ENCODE measurements at places on chromosomes 11 and 22.

DNA sequence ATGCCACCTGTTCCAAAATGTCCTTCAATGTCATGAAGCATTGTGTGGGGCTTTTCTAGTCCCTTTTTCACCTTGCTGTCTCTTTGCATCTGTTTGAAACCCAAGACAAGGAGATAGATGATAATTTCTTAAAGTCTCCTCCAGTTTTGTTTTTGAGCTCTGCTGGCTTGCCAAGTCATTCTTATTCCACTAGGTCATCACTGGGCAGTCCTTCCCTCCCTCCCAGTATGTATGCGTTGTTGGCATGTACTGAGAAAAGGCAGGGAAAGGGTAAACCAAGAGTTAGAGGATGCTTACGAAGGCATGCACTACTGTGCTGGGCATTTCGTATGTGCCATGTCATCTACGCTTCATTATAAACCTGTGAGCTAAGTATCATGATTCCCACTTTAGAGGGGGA lies 78.6 kb downstream of the PARVA start:
- no peak for DNase-seq

DNA sequence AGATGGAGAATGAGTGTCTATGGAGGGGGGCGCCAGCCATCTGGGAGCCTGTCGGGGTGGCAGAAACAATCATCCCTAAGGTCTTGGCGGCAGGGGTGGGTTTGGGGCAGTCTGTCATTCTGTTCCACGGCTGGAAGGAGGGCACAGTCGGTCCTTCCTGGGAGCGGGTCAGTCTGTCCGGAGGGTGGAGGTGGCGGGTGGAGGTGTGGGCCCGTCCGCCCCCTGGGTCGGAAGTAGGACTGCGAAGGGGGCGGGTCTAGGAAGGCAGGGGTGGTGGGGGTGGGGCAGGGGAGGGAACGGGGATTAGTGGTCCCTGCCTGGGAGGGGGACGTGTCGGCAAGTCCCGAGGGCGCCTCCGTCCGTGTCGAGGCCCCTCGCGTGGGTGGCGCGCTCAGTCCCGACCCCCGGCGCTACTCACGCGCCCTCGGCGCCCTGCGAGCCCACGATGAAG lies 461 bp downstream of the TBC1D10A start:
- DNase-seq, result peak; percentile 30

DNA sequence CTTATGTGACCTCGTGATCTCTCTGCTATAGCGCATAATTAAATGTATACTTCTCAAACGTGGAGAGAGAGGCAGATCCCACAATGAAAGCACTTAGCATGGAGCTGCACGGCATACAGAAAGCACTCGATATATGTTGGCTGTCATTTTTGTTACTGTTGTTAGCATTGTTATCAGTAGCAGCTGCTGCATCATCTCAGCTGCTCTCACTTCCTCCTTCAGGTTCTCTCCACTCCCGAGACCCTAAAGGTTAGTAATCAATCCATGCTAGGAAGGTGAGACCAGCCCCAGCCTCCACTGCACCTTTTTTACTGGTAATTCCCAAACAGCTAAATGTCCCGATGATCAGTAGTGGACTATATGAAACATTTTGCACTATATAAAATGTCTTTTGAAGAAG lies 13.4 kb upstream of the API5 start:
- DNase-seq, result no peak

GRCh38 chr11:26144911-26145310 lies 187.0 kb upstream of the ANO3 start:
- DNase-seq, result no peak

DNA sequence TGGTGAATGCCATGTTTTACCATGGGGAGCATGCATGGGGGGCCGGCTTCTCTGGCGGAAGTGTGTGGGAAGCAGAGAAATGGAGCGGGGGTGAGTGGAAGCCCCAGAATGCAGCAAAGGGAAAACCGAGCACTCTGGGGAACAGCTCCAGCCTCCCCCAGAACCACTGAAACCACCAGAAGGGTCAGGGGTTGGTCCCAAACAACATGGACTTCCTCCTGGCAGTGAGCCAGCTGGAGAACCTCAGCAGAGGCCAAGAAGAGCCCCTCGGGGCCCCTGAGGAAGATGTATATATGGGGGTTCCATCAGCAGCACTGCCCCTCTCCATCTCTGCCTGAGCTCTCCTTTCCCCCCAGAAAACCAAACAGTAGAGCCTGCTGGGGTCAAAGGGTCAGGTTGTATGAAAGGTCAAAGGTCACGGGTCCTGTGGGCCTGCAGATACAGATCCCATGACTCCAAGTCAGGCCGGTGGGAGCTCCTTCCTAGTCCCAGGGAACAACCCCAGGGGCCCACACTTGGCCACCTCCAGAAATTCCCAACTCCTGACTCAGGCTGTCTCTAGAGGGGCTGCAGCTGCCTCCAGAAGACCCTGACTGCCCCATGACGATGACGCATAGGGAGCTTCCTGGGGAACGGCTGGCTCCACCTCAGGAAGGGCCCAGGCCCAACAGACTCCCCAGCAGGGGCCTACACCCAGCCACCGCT lies 48.5 kb upstream of the TIMP3 start:
- no peak for DNase-seq

GRCh38 chr22:26374391-26375026 lies 54.6 kb upstream of the ASPHD2 start:
- DNase-seq, result no peak

GRCh38 chr11:48005831-48006270 lies 25.5 kb downstream of the PTPRJ start:
- no peak for DNase-seq

DNA sequence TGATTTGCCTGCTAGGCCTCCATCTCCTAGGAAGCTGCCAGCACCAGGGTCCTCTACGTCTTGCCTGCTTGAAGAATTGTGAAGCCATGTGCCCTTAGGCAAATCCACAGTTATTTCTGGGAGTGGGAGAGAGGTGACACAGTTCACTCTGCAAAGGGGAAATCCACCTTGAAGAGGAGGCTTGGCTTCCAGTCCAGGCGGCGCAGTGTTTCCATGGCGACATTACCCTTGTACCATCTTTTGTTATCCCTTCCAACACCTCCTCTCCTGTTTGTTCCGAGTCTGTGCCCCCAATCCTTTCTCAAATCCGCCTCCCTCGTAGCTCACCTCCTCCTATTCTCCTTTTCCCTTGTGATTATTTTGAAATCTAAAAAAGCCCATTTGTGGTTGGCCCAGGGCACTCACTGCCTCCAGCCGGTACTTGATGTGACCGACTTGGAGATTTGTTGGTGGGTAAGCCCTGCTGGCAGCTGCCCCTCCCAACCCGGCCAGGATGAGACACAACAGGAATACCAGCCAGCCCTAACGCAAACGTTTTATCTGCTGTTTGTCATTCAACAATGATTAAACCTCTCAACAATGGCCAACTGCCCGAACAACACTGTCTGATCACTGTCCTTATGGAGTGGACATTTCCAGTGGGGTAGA lies 18.4 kb downstream of the SYT13 start:
- no peak for DNase-seq

GRCh38 chr11:128058580-128059208 lies 528.7 kb downstream of the ETS1 start:
- DNase-seq, result no peak

DNA sequence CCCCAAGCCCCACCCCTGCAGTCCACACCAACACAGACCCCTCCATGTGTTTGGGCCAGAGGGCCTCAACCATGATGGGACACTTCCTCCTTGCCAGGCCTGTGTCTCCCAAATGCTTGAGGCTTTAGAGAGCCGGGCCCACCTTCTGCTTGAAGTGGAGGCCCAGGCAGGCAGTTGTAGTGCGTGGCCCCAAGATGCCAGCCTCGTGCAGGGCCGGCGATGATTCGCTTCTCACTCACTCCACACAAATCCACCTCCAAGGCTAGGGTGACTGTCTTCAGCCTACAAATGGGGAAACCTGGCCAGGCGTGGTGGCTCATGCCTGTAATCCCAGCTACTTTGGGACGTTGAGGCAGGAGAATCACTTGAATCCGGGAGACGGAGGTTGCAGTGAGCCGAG lies 5.7 kb downstream of the PRR5 start:
- DNase-seq, result no peak

GRCh38 chr11:98409069-98409468 lies 611.7 kb upstream of the CNTN5 start:
- DNase-seq, result no peak
